ENCODE measurements at places on chromosomes 4 and X.

- no peak for DNase-seq
These were observed 52.3 kb downstream of the PALLD start for GRCh38 chr4:168549143-168549542.

- no peak for DNase-seq
These were observed 5.4 kb upstream of the ASB5 start for GRCh38 chr4:176274441-176274840.

DNA sequence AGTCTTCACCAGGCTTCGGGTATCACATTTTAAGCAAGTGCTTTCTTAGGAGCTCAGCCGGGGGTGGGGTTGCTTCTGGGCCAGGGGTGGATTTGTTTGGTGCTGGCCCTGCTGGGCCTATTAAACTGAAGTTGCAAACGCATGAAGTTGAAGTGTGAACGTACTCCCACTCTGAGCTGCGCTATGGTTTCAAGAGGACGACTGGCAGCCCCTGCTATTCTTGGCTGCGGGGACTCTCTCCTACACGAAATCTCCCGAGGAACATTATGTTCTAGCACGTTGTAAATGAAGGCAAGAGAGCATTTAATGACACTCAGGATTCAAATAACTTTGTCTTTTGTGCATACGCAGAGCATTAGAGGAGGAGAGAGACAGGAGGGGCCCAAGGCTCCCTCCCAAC, 401.3 kb upstream of the BOD1L1 start:
- DNase-seq: no peak

DNA sequence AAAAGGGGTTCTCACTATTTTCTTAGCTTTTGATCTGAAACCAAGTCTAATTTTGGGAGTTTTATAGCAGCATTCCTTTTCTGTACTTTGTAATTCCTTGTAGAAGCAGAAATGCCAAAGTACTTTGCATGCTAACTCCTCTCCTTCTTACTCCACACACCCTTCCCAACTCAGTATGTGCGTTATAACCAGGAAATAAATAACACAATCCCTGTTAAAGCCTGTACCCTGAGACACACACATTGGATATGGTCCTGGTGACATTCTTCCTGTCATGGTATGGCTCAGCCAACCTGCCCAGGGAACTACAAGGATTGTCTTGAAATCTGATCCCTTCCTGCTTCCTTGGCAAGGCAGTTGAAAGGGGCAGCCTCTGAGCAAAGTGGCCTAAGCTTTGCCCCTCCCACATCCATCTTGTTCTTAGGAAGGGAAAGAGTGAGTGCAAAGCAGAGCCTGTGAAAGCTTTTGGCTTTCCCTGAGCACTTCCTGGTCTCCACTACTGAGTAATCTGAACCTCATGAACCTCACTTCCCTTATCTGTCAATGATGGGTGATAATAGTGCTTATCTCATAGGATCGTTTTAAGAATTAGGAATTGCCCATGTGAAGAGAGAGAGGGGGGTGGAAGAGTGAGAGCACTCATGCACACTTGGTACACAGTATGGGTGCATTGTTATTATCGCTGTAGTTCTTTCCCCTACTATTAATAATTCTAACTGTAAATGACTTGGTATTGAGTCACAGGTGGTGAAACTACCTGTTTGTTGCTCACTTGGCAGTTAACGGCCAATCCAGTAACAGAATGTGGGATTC, 109.3 kb downstream of the AFF2 start:
- DNase-seq: no peak

DNA sequence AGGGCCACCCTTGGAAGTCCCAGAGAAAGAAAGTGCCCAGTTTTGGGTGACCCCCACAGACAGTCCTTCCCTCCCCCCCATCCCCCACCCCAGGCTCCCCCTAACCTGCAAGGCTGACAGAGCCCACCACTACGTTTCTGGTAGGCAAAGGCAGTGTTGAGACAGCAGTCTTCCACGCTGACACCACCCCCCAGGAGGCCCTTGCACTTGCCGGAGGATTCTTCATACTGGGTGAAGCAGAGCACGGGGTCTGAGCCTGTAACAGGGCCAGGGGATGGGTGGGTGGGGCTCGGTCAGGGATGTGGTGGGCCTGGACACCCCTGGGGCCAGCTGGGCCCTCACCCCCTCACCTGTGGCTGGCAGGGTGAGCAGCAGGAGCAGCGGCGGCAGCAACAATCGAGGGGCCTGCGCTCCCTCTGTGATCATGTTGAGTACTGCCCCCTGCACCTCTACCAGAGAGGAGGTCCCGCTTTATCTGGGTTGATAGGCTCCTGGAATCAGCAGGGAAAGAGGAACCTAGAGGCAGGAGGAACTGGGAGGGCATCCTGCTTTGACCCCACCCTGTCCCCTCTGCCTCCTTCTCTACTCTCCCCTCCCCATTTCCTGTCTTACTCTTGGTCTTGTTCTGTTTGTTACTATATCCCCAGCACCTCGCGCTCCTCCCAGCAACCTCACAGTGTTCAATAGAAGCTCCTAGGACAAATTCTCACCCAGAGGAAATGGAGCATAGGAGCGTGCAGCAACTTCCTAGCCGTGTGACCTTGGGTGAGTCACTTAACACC, at the start of gene CFP:
Gene CFP (minus strand): TSS at position 512 of the 782 bp plus-strand sequence. CDS start 86 bp downstream, at position 426.
- no peak for DNase-seq

DNA sequence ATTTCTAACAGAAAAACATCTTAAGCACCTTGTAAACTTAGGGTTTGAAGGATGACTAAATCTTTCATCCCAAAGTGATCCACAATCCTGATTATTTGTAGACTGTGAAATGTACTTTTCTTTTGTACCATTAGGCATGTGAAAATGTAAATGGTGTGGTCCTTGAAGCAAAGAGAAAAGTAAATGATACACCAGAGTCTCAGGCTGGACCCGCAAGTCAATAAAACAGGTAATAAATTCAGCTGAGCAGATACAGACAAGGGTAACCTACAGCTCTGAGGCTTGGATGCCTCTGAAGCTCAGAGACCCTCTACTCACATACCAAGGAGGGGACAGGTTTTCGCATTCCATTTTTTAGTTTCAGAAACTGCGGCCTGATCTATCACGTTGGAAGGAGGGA, 2.8 kb upstream of the LAP3 start:
- no peak for DNase-seq

GRCh38 chr4:156111686-156112085, 158.0 kb upstream of the CTSO start:
- no peak for DNase-seq

DNA sequence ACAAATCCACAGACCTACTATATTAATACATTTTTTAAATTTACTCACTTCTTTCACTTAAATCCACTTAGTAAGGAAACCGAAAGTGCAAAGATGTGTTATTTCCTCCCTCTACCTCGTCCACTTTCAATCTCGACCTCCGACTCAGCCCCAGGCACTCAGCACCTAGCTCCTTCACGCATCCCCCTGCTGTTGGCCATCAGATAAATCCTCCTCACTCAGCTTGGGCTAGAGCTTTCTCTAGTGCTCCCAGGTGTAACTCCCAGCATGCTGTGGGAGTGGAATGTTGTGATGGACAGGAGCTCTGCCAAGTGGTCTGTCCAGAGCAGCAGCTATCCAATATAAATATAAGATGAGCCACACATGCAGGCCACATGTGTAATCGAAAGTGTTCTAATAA, 26.7 kb upstream of the TEC start:
- no peak for DNase-seq

DNA sequence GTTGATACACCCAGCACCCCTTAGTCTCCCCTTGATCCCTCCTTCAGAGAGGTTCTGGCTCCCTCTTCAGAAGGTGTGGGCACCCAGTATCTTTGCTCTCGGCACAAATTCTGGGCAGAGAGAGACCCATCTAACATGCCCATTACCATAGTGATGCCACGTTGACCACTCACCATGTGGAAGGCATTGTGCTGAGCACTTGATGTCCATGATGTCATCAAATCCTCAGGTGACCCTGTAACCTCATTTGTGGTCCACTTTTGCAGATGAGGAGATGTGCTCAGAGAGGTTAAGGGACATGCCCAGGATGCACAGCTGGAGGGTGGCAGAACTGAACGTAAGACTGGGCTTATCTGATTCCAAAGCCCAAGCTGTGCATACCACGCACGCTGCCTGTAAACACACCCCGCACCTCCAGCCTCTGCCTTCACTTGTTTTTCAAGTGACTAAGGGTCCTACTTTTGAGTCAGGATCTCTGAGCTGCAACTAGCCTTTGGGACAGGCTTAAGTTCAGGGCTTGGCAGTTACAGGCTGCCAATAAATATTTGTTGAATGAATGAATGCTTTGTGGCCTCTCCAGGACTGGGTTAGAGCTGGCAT, 55.2 kb downstream of the HTRA3 start:
- no peak for DNase-seq

- DNase-seq: no peak
These were observed 369.8 kb downstream of the DTHD1 start for GRCh38 chr4:36651253-36651652.

GRCh38 chr4:108512615-108513505, 107.5 kb upstream of the RPL34 start:
- DNase-seq: peak; percentile 32

DNA sequence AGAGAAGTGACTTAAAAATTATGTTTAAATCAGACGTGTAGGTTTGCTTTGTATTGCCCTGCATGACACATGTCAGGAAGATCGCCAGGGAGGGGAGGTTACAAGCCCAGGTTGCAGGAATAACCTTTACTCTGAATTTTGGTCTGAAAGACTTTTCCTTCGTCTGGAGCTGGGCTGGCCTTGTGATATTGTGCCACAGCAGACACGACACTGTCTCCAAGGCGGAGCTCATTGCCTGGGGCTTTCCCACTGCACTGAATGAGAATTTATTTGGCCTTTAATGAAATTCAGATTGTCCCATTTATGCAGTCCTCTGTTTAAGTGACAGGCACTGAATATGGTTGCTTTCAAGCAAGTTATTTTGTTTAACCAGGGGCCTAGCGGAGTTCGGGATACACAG, 45.1 kb downstream of the RHOH start:
- DNase-seq: no peak

GRCh38 chr4:74308215-74308614, at the start of gene EPGN:
Gene EPGN, plus strand, starts transcription at chr4:74308470. Its CDS starts 64 bp downstream, at chr4:74308534.
- DNase-seq: no peak

DNA sequence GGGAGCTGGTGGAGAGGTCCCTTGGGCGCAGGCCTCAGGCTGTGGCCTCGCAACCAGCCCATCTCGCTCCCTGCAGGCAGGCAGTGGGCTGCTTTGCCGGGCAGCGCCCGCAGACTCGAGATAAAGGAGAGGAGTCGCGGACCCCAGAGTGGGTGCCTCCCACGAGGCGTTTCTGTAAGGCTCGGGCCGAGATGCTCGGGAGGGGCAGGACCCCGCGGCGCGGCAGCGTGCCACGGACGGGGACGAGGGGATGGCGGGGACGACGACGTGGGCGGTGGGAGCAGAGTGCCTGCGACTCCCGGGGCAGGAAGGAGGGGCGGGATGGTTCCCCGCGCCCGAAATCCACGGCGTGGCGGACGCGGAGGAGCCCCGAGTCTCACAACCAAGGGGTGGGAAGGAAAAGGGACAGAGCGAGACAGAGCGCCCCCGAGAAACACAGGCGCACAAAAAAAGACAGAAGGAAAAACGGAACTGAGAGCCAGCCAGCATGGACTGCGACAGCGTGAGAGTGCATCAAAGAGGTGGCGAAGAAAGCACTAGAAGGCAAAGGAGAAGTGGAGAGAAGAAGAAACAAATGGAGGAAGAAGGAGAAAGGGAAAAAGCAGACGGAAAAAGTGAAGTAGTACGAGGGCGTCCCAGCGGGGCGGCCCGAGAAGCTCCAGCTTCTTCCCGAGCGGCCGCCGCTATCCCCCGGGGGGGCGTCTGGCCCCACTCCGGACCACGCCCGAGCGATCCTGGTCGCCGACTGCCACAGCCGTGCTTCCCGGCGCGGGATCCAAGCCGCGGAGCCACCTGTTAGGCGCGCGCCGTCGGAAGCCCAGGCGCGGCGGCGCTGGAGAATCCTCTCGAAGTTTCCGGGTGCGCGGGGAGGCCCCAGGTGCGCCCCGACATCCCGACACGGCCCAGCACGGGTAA, 1.5 kb downstream of the BEND4 start:
- no peak for DNase-seq

GRCh38 chrX:67328476-67328875, 215.3 kb upstream of the AR start:
- no peak for DNase-seq

DNA sequence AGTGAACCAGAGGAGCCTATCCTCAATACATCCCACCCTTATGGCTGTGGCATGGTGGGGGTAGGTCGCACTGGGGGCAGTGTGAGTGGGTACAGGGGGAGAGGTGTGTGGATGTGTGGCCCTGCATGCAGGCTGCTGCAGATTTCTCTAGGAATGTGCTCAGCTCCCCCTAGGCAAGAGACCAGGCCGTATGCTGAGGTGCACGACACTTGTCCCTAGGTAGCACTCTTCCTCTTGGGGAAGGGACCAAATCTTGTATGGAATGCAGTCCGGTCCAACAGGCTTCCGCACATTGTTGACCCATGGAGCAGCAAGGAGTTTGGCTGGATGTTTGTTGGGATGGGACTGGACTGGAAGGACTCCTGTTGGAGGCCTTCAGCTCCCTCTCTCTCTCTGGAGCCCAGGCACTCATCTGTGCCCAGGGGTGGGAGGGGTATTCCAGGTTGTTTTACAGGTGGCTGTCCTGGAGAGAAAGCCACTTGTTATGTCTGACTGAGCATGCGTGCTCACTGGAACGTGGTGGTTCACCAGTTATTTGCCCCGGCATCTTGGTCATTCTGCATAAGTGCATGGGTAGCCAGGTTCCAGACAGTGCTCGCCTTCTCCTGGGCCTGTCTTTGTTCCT, 55.1 kb downstream of the NBDY start:
- DNase-seq: no peak

GRCh38 chrX:109934935-109935334, 68.0 kb upstream of the TMEM164 start:
- DNase-seq: no peak

- peak; percentile 49 for DNase-seq
These were observed 39.0 kb upstream of the PROM1 start for GRCh38 chr4:16122784-16123183.

GRCh38 chr4:180618396-180618795, 1624.8 kb upstream of the TENM3 start:
- DNase-seq: no peak

- DNase-seq: no peak
These were observed 27.7 kb downstream of the PJA1 start for GRCh38 chrX:69137371-69138117.
